ENCODE measurements at places on chromosomes 3 and 15.

GRCh38 chr3:170949211-170949610 lies 40.8 kb upstream of the EIF5A2 start:
- no peak for DNase-seq

DNA sequence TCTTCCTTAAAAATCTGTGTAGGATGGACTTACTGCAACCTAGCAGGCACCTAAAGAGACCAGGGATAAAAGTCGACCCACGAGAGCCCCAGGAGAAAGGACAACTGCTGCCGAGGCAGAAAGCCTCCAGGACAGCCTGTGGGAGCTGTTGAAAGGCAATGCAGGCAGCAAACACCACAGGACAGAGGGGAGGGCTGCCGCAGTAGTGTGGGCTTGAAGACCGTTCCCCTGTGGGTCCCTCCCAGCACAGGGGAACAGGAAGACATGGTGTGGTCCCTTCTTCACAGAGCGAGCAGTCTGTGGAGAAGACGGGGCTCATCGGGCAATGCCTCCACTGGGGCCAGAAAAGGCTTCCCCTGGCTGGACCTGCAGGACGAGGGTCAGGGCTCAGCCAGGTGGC lies 58.5 kb upstream of the GATA2 start:
- no peak for DNase-seq

GRCh38 chr3:57279685-57280084 lies 12.8 kb downstream of the ASB14 start:
- no peak for DNase-seq

DNA sequence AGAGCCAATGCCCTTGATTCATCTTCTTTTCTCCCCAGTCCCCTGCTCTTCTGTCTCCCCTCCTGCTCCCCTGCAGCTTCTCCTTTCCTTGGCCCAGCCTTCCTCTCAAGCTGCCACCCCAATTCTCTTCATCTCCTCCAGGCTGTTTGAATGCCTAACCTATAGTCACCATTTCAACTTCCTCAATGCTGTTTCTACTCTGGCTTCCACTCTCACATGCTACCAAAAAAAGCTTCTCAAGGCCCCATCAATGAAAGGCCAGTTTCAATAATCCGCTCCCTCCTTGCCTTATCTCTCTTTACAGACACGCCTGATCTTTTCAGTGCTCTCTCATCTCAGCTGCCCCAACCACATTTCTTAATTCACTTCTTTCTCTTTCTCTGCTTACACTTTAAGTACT lies 212.2 kb upstream of the GPR149 start:
- no peak for DNase-seq

GRCh38 chr3:108546247-108546646 lies 35.9 kb upstream of the MYH15 start:
- DNase-seq = no peak

GRCh38 chr3:113263778-113264177 lies 52.4 kb downstream of the BOC start:
- DNase-seq = no peak

DNA sequence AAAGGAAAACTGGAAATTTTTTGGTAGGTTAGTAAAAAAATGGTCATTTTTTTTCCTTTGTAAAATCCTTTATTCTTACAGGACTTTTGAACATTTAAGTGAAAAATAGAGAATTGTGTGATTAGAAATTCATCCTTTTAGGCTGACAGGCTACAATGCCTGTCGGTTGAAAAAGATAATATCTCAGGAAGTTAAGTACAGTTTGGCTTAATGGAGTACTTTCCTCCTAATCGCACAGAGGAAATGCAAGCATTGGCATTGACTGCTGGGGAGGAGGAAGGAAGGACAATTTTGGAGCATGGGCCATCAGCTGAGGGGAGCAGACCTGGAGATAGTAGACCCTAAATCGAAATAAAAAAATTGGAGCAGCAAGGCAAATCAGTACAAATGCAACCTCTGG lies 135.1 kb upstream of the ICE2 start:
- no peak for DNase-seq

- no peak for DNase-seq
These were observed 2.0 kb upstream of the GALK2 start for GRCh38 chr15:49168016-49168415.

DNA sequence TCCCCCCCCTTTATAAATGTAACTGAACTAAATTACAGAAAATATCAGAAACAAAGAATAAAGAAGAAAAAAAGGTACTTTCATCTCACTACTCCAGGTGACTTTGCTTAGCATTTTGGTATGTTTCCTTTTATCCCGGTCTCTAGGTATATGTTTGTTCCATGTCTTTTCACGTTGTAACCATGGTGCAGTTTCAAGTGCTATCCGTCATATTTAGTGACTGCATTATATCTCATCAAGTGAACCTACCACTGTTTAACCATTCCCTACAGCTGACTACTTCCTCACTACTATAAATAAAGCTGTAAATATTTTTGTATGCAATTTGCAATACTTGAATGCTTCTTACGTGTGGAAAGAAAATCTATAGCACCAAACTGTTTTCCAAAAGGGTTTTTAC lies 2.2 kb downstream of the BTBD1 start:
- no peak for DNase-seq

DNA sequence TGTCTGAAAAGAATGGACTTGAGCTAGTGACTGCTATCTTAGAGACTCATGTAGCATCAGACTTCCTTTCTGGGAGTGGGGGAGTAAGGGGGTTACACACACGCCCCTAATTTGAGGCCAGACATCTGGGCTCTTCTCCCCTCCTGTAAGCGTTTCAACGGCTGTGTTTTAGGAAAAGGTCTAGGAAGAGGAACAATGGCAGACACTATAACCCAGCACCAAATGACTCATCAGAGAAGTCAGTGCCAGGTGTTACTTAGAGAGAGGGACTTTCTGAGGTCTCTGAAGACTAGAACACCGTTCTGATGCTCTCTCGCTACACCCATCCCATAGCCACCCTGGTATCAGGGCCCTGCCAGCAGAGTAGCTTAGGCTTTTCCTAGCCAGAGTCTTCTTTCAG lies 65.5 kb downstream of the SSUH2 start:
- no peak for DNase-seq

DNA sequence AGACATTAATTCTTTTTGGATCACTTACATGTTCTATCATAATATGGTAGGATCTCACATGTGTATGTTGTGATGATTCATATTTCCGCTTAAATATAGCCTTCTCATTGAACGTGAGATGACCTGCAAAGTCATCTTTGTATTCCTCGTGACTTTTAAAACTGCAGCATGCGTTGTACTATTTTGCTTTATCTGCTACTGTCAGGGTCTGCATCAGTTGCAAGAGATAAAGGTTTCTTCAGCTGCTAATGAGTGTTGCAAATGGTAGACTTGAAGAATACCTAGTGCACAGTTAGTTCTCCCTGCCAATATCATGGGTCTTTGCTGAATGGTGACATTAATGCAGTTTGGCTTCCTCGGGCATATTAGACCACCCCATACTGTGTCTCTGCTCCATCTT lies 31.8 kb downstream of the REC114 start:
- no peak for DNase-seq

DNA sequence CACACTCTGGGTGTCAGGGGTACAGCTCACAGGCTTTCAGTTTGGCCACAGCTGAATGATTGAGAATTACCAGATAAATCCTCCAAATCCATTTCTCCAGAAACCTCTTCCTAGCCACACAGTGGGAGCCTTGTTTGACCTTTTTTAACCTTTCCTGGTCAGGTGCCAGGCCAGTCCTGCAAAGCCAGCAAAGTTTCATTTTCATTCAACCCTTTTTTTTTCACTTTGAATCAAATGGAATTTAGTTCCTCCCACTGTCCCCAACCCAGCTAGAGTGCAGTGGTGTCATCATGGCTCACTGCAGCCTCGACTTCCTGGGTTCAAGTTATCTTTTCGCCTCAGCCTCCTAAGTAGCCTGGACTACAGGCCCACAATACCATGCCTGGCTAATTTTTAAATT lies 67.8 kb downstream of the NSUN3 start:
- no peak for DNase-seq

DNA sequence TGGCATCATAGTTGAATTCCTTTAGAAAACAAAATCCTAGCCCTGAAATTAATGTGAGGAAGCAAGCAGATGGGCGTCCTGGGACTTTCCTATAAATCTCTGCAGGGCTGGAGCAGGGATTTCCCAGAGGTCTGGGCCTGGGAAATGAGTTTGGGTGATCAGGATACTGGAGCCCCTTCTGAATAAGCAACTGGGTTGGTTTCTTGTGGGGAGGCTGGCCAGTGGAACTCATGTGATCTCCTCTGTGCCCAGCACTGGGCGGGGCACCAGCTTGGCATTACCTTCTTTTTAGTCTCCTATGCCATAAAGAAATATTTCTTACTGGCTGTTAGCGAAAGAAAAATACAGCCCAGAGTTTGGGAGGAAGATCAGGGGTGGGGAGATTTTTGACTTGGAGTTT lies 1.7 kb downstream of the THSD4 start:
- DNase-seq = no peak

- DNase-seq = no peak
These were observed 52.6 kb downstream of the NSUN3 start for GRCh38 chr3:94115482-94115881.

GRCh38 chr3:34683851-34684250 lies 885.4 kb downstream of the PDCD6IP start:
- peak; percentile 5 for DNase-seq

GRCh38 chr15:94840794-94841783 lies 609.7 kb downstream of the MCTP2 start:
- no peak for DNase-seq

- DNase-seq = no peak
These were observed 39.1 kb downstream of the SEMA5B start for GRCh38 chr3:122988508-122988907.

DNA sequence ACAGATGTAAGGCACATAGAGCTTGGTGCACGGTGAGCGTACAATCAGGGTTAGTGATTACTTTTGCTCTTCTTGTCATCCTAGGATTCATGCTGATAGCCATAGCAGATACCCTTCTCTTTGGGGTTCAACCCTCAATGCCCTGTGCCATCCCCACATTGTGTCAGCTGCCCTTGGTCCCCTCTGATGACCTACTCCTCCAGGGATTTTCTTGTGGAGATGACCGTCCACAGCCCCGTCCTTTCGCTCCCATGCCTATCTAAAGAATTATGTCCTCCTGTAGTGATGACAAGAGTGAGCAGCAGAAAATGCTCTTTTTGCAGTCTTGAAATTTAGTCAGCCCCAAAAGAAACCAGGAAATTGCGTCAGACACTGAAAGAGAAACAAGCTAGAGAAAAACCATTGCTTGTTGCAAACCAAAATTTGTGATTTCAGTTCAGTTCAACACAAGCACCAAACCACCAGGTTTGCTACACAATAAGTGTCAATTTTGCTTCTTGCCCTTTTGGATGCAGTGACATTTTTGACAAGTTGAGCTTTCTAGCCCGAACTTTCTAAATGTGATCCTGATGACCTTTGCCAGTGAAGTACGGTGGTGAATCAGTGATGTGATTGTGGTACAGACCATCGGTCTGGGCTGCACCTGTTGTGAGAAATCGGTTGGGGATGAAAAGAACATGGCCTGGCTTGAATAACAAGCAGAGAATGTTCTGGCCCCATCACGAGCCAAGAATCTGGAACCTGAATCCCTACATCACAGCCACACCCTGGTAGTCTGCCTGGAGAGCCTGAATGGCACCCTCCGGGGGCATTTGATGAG lies 41.3 kb downstream of the CMTM7 start:
- no peak for DNase-seq

- DNase-seq = no peak
These were observed 130.5 kb downstream of the FOXB1 start for GRCh38 chr15:60134609-60135008.

DNA sequence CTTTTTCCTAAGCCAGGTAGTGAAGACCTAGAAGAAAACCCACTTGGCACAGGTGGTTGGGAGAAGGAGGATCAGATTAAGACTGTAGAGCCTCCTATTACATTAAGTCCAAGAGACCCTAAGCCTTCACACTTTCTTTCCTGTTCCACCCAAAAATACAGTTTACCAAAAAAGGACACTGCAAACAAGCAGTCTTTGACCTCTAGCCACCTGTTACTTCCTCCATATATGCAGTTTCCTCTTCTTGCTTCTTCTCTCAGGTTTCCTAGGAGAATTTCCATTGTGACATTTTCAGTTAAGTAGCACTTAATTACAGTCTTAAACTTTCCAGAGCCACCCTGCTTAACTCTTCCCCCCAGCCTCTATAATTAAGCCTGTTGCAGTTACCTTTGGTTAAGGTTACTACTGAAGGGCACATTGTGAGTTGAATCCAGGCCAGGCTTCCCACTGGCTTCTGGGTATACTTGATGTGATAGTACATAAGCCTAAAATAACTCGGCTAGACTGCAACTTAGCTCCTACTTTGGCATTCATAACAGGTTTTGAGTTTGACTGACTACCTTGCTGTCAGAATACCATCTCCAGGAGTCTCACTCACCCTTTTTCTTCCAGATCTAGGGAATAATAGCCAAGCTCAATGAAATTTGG lies 114.2 kb upstream of the UMPS start:
- DNase-seq = no peak

GRCh38 chr3:111668888-111669488 lies 73.8 kb upstream of the ZBED2 start:
- no peak for DNase-seq

- no peak for DNase-seq
These were observed 34.3 kb upstream of the PIK3CA start for GRCh38 chr3:179113903-179114302.

DNA sequence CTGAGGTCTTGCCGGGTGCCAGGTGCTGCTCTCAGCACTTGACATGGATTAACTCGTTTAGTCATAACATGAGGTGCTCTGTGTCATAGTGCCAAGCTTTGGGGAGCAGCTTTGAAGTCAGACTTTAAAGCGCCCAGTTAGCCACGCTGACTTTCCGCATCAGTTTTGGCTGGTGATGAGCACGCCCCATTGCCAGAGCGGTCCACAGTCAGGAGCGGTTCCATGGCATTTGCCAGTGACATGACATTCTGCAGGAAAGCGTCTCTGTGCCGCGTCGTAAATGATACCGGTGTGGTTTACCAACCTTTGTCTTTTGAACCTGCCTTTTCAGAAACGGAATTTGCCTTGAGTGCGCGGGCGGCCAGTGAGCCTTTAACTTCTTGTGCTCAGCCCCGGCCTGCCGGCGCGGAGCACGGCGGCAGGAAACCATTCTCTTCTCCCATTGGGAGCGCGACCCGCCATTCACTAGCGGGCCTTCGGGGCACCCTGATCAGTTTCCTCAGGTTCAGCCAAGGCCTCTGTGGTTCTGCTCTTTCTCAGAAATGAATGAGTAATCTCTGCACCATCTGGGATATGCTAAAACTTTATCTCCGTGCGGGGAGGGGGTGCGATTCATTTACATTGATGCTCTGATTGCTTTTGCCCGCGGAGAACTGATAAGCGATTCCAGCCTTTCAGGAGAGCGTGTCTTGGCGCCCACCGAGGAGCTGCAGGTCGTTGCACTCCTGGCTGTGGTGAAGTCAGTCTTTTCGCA lies 1.7 kb upstream of the SLC2A2 start:
- DNase-seq = peak; percentile 3

GRCh38 chr3:41848753-41849574 lies 112.9 kb downstream of the ULK4 start:
- DNase-seq = no peak

DNA sequence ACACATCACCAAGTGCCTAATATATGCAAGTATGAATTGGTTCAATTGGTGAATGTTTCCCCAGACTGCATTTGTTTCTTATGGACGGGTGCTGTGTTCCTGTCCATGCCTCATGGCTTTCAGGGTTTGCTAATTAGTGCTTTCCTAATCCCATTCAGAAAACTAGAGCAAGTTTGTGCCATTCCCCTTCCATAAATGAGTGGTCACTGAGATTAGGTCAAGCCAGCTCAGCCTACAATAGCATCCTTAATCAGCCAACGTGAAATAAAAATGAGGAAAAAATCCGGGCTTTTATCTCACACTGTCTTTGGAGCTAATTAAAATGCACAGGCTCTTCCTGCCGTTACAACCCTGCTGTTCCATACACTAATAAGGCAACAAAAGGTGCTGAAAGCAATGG lies 788.8 kb downstream of the ROBO1 start:
- no peak for DNase-seq

Measured in activated CD4-positive, alpha-beta T cell treated with anti-CD3 and anti-CD28 coated beads, Interleukin-2, amount 50 U/mL, for 4 hours (primary cell).